Activated T-helper 1 cell treated with anti-CD3 and anti-CD28 coated beads, Interleukin-2, amount 50 U/mL, for 16 hours (primary cell): ENCODE measurements at places on chromosomes 3 and 15.
A peak's percentile ranks its signal among the peaks of the same experiment; 100 is the strongest.

GRCh38 chr3:113431811-113432210, 9.5 kb downstream of the CFAP44 start:
- no peak for DNase-seq

GRCh38 chr3:58495101-58495500, 3.2 kb downstream of the KCTD6 start:
- DNase-seq: no peak

DNA sequence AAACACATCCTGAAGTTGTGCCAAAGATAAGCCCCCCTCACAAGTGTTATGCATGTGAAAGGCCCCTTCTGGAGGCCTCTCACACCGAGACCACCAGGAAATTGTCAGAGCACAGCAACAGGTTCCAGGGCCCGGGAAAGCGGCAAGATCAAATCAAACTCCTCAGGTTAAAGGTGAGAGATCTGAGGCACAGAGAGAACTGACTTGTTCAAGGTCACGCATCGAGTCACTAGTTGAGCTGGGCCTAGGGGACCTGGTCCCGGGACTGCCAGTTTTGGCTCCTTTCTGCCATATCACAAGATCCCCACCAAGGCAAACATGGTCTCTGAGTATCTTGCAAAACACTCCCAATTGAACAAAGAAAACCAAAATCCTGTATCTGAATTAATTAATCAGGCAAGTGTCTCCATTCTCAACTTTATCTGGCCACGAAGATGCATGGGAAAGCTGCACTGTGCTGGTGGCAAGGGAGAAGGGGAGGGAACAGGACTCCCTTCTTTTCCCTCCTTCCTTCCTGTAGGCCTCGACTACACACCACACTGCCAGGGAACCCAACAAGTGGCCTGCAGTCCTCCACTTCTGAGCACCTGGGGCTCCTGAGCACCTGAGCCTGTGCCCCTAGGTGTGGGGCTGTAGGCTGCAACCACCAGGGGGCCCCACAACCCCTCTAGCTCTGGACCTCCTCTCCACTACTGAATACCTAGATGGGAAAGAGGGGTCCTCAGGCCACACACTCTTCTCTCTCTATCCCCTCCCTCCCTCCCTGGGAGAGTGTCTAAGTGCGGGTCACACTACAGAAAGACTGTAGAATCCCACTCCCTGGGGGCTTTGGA, 37.3 kb downstream of the ANP32A start:
- peak; percentile 41 for DNase-seq

DNA sequence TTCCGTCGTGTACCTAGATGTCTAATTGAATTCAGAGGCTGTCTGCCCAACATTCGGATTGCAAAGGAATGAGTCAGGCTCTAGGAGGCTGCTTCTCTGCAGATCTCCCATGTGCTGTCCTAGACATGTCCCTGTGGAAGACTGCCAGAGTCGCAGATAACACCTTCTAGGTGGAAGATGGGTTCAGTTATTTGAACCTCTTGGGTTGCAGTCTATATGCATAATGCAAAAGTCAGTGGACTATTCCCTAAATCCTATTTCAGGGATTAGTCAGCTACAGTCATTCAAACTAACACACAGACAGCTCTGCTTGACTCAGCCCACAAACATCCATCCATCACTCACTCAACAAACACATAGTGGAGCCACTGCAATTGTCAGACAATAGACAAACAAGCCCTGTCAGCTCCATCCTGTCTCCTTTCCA, 300.0 kb upstream of the CTNNB1 start:
- no peak for DNase-seq

- DNase-seq: no peak
Measured at GRCh38 chr3:123658852-123659206, 74.0 kb upstream of the HACD2 start.

- no peak for DNase-seq
Measured at GRCh38 chr3:36679384-36680200, 84.8 kb downstream of the DCLK3 start.

GRCh38 chr15:74609938-74610301, 5.7 kb upstream of the CLK3 start:
- no peak for DNase-seq

DNA sequence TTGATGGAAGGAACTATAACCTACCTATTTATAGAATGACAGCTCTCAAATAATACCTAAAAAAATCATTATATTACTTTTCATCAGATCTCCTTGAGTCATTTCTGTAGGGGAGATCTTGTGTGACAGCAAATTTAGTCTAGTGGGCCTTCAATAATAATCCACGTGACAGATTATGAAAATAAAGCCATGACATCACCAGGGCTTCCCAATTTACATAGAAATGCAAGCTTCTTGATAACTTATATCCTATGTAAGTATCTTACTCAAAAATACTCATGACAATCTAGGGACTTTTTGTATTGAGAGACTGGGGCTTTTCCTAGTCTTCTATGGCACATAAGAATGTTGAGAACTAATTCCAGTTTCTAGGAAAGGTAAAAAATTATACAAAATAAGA, 21.6 kb downstream of the IFT57 start:
- DNase-seq: no peak

- DNase-seq: no peak
Measured at GRCh38 chr3:30667280-30667651, 60.9 kb downstream of the TGFBR2 start.

DNA sequence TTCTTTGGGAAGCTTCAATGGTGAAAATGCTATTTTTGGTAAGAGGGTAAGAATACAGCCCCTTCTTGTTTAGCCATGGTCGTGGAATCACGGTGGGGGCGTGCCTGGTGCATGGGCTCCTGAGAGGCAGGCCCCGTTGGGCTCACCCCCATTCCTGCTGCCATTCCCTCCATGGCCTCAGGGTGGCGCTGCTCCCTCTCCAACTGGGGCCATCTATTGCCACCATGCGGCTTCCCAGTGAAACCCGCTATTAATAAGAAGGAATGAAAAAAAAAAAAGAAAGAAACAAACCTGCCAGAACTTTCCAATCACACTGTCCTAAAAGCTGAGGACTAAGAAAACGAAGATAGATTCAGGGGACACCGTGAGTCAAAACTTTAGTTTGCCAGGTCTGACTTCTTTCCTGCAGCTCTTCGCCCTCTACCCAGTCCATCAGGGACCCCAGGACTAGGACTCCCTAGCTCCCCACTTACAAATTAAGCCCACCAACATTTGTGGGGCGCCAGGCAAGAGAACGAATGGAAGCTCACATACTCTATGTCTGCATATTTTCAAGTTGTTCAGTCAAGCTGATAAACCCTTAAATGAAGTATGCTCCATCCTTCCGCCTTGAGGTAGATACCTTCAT, 30.6 kb upstream of the ABHD2 start:
- peak; percentile 69 for DNase-seq

GRCh38 chr3:101730839-101731238, 6.4 kb downstream of the CEP97 start:
- DNase-seq: no peak

DNA sequence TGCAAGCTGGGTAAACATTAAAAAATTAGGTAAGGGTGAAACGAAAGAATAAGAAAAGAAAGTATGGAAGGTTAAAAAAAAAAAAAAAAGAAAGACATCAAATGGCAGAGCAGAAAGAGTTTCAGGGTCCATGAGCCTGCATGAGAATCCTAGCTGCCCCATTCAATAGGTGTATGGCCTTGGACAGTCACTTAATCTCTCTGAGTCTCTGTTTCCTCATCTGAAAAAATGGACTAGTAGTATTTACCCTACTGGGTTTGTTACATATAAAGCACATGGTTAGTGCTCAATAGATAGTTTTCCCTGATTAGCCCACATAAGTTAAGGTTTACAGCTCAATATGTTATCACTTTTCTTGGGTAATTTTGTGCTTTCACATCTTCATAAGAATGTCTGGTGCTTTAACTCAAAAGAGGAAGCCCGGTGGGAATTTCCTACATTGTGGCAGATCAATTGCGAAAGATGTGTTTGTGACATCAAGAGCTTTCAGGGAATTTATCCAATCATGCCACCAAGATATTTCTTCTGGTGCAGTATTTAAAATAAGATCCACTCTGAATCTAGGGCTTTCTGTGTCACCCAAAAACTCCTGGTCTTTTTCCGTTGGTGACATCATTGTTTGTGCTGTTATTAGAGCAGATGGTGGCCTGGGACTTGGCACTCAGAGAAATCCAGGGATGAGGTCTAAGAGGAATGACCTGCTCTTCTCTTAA, 57.2 kb upstream of the UBE2E1 start:
- no peak for DNase-seq

- DNase-seq: no peak
Measured at GRCh38 chr15:33580526-33580925, 269.8 kb downstream of the RYR3 start.

GRCh38 chr3:114499976-114500375, 206.1 kb downstream of the TIGIT start:
- DNase-seq: no peak

- DNase-seq: no peak
Measured at GRCh38 chr15:22850055-22850454, 11.6 kb downstream of the NIPA2 start.

DNA sequence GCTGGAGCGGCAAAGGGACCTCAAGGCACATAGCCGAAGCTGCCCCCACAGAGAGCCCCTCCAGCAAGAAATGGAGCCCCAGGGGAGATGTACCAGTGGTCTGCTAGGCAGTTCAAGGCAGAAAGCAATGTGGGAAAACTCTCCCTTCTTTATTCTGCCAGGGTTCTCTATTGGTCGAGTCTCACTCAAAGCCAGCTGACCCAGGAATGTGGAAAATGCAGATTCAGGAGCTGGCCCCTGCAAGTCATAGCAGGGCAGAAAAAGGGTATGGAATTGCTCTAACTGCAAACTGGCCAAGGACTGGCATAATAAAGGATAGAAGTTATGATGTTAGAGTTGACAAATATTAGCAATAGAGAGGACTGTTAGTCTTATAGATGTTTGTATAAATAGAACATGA, 4.0 kb upstream of the TOPAZ1 start:
- DNase-seq: no peak

DNA sequence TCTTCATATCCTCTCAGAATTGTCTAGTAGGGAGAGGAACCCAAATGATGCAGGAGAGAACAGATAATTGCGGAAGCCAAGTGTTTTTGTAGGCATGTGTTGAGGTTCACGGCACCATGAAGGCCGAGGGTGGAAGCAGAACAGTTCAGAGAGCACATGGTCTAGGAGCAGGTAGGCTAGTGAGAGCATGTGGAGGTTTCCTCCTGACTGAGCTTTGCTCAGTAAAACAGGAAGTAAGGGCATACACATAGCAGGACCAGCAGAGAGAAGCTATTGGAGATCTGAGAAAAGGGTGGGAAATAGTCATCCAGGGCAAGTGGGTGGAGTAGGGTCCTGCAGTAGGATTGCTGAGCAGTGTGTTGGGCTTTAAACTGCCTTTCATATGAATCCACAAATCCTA, 491.1 kb downstream of the FHIT start:
- no peak for DNase-seq

- DNase-seq: peak; percentile 42
Measured at GRCh38 chr3:185659942-185660921, 74.1 kb downstream of the SENP2 start.

DNA sequence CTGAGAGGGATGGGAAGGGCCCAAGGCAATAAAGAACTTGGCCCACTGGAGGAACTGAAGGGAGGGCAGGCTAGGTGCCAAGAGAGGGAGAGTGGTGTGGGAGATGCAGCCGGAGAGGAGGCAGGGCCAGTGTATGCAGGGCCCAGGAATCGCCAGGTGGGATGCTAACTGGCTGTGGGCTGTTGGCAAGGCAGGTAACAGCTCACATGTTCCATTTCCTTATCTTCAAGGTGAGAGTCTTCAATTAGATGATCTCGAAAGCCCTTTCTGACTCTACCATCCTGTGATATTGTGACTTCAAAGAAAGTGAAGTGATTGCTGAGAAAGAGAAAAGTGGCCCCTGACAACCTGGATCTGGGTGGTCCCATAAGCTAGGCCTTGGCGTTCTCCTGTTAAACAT, 49.0 kb downstream of the CASR start:
- DNase-seq: no peak

DNA sequence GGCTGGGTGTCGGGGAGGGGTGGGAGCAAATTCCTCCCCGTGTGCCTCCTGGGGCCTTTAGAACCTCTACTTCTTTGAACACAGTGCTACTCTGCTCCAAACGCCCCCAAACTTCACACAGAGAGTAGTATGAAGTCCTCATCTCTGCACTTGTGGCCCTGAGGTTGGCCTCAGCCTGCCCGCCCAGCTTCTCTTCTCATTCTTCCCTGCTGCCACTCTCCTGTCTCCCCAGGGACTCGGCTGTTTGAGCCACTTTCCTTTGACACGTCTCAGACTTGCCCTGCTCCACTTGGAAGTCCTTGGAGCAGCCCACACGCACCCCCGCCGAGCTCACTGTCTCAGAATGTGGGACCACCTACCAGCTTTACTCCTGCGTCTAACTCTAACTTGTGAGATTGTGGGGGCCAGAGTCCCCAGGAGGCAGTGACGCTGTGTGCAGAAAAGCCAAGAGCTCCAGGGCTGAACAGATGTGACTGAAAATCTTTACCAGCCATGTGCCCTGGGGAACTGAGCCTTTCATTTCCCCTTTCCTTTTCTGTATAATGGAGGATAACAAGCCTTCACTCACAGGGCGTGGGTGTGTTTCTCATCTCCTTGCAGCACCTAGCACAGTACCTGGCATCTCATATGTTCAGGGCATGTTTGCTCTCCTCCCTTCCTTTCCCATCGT, 233.6 kb upstream of the CTDSPL start:
- DNase-seq: no peak

GRCh38 chr3:25265284-25265683, 162.8 kb upstream of the RARB start:
- DNase-seq: no peak

- no peak for DNase-seq
Measured at GRCh38 chr3:55584716-55585368, 97.7 kb upstream of the WNT5A start.

DNA sequence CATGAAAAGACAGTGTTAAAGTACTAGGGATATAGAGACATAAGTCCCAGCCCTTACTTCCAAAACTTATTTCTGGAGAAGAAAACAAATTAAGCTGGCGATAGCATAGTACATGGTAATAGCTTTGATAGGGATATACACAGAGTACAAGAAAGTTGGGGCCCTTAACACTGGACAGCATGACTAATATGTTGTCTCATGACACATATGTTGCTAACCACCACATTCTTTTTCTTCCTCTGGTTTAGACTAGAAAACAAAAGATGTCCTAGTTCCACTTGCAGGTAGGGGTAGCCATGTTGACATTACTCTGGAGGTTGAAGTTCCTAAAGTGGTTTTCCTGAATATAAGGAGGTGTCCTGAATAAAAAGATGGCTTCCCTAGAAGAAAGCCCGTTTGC, 75.3 kb downstream of the RFX7 start:
- DNase-seq: no peak

DNA sequence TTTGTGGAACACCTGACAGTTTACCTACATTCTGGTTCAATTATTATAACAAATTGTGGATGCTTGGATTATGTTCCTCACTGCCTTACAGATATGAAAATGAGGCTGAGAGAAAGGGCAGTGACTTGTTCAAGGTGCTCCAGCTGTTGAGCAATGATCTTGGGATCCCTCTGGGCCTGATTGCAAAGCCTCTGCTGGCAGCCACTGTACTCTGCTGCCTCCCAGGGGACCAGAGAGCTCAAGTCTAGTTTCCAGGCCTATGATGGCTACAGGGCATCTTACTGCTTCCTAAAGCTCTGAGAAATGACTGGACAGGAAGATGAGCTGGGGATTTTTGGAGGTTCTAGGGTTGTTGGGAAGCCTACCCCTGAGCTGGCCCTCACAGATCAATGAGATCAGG, 2.3 kb upstream of the SHC4 start:
- DNase-seq: no peak
